ENCODE measurements at places on chromosomes 3 and 15. TPM values are rescaled to one million over a fixed set of nuclear protein-coding genes. Genes with fewer than 3 reads are reported as not detected.

- no peak for DNase-seq
Observed at GRCh38 chr3:17808994-17809393, 66.6 kb upstream of the TBC1D5 start.

GRCh38 chr15:42373274-42373673, 14.0 kb downstream of the CAPN3 start:
- DNase-seq: no peak

GRCh38 chr3:39910826-39911464, 101.5 kb downstream of the MYRIP start:
- DNase-seq: no peak

DNA sequence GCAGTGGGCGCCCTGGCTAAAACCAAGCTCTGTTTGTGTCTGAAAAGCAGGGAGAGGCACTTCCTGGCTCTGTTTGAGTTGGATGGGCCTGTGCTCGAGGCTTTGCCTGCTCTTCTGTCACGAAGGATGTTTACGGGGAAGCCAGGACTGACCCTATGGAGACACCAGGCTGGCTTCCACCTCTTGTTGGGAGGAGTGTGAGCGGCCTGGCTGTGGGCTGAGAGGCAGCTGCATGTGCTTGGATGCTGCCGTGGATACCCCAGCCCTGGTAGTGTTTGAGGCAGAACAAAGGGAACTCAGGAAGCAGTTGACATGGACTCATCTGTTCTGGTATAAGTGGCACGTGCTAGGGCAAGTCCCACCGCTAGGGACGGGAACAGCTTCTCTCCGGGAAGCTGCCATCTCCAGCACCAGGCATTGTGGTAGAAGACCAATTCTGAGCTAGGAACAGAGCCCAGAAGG, 17.6 kb upstream of the SLC41A3 start:
- DNase-seq: no peak

The CEP63 gene
- total RNA-seq: 9.7 TPM

The DPH6 gene
- 18.9 TPM for total RNA-seq

The EDEM1 gene
- total RNA-seq: 15.9 TPM

DNA sequence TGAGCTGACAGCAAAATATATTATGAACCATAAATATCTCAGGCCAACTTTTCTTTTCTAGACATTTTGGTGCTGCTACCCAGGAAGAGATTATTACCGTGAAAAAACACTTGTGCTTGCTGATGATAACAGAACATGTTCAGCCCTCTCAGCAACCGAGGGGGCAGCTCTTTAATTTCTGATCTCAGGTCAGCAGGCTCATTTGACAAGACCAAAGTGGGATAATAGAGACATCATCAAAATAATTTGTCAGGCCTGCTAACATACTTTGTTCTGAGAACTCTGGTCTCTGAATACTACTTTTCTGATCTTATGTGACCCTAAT, 645.9 kb upstream of the KCNMB2 start:
- no peak for DNase-seq

- DNase-seq: no peak
Observed at GRCh38 chr3:44529927-44530326, 25.1 kb upstream of the ZKSCAN7 start.

- DNase-seq: peak; percentile 22
Observed at GRCh38 chr3:124483915-124484470, 246.3 kb upstream of the UMPS start.

DNA sequence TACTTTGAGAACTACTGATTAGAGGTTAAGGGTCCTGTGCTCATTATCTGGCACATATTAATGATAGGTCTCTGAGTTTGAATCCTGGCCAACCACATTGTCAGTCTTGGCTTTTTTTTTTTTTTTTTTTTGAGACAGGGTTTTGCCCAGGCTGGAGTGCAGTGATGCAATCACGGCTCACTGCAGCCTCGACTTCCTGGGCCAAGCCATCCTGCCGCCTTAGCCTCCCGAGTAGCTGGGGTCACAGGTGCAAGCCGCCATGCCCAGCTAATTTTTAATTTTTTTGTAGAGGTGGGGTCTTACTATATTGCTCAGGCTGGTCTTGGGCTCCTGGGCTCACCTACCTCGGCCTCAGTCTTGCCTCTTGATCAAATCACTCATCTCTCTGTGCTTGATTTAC, 547 bp upstream of the PCCB start:
- peak; percentile 21 for DNase-seq

The KCNMB2 gene
- total RNA-seq: not detected

The TICRR gene
- 7.5 TPM for total RNA-seq

DNA sequence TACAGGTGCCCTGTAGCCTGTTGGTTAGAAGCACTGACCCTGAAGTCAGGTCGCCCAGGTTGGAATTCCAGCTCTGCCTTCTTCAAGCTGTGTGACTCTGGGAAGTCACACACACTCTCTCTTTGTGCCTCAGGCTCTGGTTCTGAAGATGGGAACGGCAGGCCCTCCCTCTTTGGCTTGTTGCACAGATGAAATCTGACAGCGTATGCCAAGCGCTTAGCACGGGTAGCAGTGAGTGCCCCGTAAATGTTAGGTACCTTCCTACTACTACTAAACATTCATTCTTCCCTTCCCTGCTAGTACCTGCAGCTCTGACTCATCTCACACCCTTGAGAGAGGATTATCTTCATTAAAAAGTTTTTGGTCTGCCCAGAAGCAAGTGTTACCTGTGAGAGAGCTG, 139.0 kb downstream of the PGPEP1L start:
- no peak for DNase-seq

The ZNF620 gene
- 1.0 TPM for total RNA-seq

The GALNT15 gene
- not detected for total RNA-seq

- no peak for DNase-seq
Observed at GRCh38 chr15:29811691-29812383, 10.4 kb downstream of the TJP1 start.

- DNase-seq: no peak
Observed at GRCh38 chr3:119543147-119543546, 16.3 kb downstream of the CD80 start.

DNA sequence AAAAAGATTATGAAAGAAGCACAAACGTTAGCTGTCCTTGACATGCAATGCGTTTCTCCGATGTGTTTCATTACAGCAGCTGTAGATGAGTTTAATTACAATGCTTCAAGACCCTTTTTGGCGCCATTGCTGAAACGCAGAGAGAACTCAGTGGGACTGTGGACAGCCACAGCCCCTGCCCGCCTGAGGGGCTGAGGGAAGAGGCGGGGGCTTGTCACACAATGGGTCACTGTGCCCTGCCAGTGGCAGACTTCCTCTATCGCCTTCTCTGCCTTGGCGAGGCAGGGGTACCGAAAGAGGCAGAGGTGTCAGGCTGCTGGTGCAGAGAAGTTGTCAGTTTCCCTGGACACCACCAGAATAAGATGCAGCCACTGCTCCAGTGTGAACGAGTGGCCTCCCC, 252.0 kb downstream of the NR2F2 start:
- DNase-seq: no peak

- DNase-seq: no peak
Observed at GRCh38 chr15:80875568-80876347, 96.6 kb downstream of the CEMIP start.

DNA sequence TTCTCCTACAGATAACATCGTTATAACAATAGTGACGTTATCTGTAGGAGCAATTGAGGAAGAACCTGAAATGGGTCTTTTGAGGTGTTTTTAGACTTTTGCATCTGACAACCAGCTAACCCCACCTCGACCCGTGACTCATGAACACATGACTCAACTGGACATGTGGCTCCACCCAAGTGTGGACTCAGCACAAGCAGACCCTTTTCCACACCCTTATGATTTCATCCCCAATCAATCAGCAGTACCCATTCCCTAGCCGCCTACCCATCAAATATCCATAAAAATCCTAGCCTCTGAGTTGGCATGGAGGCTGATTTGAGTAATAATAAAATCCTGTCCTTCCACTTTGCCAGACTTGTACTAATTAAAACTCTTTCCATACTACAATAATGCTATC, 255.4 kb downstream of the ARPP21 start:
- no peak for DNase-seq

DNA sequence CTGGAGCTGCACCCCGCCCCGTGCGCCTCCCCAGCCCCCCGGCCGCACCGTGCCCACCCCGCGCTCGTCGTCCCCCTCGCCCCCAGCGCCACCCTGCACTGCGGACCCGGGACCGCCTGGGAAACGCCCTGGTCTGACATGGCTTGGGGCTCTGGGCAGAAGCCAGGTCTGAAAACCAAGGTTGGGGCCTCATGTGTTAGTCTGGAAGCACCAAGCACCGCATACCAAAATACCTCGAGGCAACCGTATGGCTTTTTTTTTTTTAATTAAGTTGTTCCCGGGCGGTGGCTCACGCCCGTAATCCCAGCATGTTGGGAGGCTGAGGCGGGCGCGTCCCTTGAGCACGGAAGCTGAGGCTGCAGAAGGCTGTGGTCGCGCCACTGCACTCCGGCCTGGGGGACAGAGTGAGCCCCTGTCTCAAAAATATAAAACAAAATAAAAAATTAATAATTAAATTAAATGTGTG, 91.5 kb upstream of the CHD2 start:
- no peak for DNase-seq

The P2RY1 gene
- not detected for total RNA-seq

DNA sequence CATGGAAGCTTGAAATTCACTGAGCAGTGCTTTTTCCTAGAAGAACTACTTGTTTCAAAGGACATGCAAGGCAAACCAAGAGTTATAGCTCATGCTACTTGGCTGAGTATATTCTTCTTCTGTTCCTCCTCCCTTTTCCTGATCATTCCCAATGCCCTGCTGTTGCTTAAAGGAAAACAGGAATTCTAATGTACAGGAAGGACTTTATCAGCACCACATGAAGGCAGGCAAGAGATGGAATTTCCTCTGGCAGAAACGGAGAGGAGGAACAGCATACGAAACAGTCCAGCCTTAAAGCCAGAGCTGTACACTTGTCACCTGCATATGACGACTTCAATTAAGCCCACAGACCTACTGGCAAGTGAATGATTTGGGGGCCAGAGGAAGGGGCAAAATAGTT, 15.7 kb downstream of the MEIS2 start:
- no peak for DNase-seq

DNA sequence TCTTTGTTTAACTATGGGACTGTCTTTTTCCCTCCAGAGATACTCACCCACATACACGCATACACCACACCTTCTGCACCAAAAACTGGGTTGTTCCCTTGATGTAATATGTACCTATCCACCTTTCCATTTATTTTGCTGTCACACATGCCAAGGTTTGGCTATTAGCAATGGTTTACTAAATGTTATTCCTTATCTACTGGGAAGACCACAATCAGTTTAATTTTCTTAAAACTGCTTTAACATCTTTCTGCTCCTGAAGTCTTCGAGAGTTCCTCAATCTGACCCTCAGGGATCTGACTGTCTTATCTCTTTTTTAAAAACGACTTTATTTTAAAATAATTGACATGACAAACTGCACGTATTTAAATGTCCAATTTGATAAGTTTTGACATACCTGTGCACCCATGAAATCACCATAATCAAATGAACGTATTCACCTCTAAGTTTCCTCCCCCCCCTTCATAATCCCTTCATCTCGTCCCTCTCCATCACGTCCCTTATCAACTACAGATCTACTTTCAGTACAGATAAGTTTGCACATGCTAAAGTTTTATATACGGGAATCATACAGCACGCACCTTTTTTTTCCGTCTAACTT, 805 bp upstream of the TRPM7 start:
- no peak for DNase-seq

- peak; percentile 27 for DNase-seq
Observed at GRCh38 chr3:171854649-171855305, 11.6 kb downstream of the TMEM212 start.

DNA sequence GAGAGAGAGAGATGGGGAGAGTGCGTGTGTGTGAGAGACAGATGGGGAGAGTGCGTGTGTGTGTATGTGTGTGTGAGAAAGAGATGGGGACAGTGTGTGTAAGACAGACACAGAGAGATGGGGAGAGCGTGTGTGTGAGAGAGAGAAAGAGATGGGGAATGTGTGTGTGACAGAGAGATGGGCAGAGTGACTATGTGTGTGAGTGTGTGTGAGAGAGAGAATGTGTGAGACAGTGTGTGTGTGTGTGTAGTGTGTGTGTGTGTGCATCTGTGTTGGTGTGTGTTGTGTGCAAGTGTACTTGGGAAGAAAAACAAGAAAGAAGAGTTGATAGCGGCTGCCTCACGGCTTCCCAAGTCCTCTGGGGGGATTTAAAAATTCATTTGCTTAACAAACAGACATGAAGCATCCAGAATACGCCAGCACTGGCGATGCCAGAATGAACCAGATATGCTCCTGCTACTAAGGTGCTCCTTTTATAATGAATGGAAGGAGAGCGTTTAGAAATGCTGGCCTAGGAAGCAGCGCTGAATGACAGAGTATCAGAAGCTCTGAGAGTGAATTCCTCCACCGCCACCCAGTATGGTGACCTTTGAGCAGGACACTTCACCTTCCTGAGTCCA, 186.1 kb upstream of the TSC22D2 start:
- DNase-seq: no peak

The TRPC1 gene
- 29.7 TPM for total RNA-seq

The IFT57 gene
- total RNA-seq: 59.4 TPM

- no peak for DNase-seq
Observed at GRCh38 chr3:2851835-2852234, 258.3 kb downstream of the IL5RA start.

The UQCC5 gene
- 1.8 TPM for total RNA-seq

DNA sequence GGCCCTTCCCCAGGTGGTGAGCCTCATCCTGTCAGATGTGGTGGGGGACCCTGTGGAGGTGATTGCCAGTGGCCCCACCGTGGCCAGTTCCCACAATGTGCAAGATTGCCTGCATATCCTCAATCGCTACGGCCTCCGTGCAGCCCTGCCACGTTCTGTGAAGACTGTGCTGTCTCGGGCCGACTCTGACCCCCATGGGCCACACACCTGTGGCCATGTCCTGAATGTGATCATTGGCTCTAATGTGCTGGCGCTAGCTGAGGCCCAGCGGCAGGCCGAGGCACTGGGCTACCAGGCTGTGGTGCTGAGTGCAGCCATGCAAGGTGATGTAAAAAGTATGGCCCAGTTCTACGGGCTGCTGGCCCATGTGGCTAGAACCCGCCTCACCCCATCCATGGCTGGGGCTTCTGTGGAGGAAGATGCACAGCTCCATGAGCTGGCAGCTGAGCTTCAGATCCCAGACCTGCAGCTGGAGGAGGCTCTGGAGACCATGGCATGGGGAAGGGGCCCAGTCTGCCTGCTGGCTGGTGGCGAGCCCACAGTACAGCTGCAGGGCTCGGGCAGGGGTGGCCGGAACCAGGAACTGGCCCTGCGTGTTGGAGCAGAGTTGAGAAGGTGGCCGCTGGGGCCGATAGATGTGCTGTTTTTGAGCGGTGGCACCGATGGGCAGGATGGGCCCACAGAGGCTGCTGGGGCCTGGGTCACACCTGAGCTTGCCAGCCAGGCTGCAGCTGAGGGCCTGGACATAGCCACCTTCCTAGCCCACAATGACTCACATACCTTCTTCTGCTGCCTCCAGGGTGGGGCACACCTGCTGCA, 4.8 kb downstream of the GLYCTK start:
- DNase-seq: no peak

- no peak for DNase-seq
Observed at GRCh38 chr3:25453619-25454004, 25.5 kb downstream of the RARB start.

All from Caki2 (cell line).